Cardiac fibroblast (primary cell): ENCODE measurements at places on chromosomes 16 and 17.

- no peak for DNase-seq
Observed at GRCh38 chr17:4633643-4634042, 7.8 kb downstream of the ALOX15 start.

- no peak for DNase-seq
Observed at GRCh38 chr17:10463402-10463801, 6.0 kb downstream of the MYH4 start.

- no peak for DNase-seq
Observed at GRCh38 chr16:75462806-75463205, 1.7 kb downstream of the TMEM170A start.

GRCh38 chr16:3789375-3790099, 72.2 kb upstream of the TRAP1 start:
- DNase-seq, result no peak
